ENCODE measurements at places on chromosomes 4 and X. TPM values are rescaled to one million over a fixed set of nuclear protein-coding genes. Genes with fewer than 3 reads are reported as not detected.

DNA sequence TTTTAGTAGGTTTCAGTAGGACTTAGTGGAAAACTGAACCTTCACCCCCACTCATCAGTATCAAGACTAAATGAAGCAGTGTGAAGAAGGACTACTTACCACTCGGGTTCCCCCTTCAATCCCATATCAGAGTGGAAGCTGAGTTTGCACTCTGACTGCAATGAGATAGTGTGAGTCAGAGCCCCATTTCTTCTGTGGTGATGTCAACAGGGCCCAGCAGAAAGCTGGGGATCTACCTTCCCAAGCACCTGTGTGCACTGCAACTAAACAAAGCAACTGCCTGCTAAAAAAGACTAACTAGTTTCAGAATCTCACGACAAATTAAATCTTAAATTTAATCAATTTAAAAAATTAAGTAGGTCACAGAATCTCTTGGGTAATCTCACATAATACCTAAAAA, 1837.0 kb upstream of the PCDH7 start:
- no peak for DNase-seq

GRCh38 chr4:152304220-152304619, 231.7 kb downstream of the FBXW7 start:
- no peak for DNase-seq

DNA sequence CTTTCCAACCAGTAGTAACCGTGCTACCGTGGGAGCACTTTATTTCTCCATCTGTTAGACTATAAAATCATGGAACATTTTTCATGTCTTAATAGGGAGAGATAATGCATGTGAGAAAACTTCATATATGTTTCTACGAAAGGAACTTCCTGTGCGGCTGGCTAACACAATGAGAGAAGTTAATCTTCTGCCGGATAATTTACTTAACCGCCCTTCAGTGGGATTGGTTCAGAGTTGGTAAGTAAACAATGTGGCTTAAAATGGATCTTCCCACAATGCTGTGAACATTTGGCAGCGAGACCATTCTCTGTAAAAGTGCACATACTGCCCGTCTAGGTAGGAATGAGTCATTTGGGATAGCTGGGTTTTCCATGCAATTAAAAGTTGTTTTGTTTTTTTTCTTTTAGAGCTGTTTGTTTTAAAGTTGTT, 29.6 kb downstream of the PDK3 start:
- peak; percentile 24 for DNase-seq

- no peak for DNase-seq
Observed at GRCh38 chr4:120839974-120840751, 82.4 kb downstream of the PRDM5 start.

DNA sequence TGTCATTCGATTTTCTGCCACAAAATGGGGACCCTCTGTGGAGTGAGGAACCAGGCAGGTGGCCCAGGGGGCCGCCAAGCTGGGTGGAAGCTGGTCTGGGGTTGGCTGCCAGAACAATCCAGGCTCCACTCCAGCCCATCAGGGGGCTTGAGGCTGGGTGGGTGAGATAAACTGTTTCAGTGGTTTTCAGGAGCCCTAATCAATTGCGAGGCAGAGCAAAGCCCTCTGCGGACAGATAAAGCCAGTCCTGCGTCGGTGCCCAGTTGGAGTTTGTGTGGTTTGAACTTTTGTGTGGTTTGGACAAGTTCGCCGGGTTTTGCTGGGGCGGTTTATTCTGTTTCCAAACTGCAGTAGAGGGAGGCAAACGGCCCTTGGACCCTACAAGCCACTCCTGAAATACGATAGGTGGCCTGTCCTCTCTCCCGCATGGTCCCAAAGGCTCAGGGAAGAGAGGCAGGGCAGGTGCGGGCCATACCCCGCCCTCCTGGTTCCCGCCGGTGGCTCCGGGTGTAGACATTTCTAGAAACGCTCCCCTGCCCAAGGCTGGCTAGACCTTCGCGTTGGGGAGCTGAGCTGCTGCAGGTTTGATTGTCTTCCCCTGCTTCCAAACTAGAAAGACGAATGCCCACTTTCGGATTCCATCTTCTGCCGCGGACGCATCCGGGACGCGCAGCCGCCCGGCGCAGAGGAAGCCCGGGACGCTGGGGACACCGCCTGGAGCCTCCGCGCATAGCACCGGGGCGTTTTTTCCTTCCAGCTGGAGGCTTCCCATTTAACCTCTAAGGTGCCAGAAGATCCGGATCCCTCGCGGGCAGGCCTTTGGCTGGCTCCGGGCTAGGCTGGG, 169.0 kb upstream of the BCOR start:
- DNase-seq = peak; percentile 70

DNA sequence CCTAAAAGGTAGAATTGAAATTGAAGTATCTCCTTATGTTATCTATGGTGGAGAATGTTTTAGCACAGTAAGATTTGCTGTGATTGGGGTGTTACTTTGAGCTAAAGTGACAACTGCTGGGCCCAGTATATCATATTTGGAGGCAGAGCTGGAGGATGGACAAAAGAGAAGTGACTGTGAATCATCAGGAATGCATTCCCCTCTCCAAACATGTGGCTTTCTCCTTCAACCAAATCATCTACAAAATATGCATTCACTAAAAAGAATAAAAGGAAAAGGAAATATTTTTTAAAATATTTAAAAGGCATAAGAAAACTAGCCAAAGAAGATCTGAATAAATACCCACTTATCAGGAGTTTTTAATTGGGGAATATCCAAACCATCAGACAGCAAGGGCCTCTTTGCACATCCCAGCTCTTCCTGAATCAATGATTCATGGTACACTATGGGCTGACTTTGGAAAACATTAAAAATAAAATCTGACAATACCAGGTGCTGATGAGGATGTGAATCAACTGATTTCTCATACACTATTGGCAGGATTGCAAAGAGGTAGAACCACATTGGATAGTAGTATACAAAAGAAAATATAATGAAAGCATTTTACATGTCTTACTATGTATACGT, 671.7 kb upstream of the NR3C2 start:
- no peak for DNase-seq

DNA sequence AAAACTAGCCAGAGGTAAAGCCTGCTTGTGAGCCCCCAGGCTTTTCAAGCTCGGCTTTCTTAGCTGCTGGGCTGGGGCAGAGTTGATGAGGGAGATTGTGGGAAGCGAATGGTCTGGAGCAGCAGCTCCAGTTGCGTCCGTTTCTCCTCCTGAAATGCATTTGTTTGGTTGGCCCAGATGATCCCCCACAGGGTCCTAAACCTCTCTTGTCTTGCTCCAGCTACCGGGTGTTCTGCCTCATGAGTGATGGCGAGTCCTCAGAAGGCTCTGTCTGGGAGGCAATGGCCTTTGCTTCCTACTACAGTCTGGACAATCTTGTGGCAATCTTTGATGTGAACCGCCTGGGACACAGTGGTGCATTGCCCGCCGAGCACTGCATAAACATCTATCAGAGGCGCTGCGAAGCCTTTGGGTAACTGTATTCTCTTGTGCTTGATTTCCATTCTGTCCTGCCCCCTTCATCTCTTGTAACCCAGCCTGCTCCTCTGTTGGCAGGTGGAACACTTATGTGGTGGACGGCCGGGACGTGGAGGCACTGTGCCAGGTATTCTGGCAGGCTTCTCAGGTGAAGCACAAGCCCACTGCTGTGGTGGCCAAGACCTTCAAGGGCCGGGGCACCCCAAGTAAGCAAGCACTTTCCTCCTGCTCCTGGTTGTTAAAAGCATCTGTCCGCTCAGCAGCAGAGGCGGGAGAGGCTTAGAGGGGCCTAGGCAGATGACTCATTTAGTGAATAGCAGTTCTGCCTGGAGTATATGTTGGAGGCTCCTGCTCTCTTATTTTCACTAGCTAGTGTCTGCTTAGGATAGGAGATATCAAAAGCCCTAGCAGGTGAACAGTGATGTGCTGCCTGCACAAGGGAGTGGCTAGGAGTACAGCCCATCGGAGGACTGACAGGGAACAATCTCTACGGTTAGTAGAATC, 15.3 kb downstream of the TKTL1 start:
- no peak for DNase-seq

DNA sequence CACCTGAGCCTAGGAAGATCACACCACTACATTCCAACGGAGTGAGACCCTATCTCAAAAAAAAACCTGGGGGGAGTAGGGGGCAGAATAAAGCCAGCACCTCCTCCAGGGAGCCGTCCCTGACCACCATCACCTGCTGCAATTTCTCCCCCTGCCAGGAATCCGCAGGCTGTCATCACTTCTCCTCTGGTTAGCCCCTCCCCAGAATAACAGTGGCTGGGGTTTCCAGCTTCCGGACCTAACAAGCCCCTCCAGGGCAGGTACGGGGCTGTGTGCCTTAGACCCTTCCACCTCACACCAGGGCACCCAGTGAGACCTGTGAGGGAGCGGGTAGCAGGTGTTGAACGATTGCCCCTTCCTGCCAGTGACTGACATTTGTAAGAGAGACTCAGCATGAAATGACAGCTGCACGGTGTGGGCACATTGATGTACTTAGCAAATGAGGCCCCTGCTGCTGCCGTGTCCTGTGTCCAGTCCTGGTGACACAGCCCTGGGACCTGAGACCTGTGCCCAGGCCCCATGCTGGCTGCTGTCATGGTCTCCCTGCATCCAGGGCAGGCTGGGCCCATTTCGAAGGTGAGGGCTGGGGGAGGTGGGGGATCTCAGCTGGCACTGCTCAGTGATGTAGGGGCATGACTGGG, 6.7 kb upstream of the WFS1 start:
- no peak for DNase-seq

DNA sequence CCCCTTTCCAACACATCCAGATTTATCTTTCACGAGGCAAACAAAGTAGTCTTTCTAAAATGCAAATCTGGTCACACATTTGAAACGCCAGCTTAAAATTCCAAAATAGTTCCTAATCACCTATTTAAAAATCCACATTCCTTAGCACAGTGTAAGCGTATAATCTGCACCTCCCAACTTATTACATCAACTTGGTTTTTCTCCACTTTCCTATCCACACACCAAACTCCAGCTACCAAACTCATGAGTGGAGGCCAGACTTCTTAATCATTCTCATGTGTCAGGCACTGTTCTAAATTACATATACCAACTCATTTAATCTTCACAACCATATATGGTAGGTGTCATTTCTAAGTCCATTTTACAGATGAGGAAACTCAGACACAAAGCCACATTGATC, 33.8 kb downstream of the ENOX2 start:
- no peak for DNase-seq

DNA sequence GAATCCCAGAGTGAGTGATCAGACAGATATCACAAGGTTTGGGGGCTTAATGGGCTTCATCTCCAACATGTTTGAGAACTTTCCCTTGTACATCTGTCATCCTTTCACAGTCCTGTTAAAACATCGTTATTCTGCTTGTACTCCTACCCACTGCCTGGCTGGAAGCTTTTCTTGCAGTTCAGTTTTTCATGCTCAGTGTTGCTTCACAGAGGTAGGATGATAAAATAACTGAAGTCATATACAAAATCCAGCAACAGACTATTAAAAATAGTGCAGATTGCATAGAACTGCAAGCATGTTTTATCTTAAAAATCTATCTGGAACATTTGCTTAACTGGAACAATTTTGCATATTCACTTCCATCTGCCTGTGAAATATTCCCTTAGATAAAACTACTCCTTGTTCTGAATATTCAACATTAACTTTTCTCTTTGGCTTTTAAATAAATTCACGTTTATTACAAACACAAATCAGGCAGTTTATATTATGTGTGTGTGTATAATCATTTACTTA, 579.6 kb upstream of the IGFBP7 start:
- DNase-seq = no peak

DNA sequence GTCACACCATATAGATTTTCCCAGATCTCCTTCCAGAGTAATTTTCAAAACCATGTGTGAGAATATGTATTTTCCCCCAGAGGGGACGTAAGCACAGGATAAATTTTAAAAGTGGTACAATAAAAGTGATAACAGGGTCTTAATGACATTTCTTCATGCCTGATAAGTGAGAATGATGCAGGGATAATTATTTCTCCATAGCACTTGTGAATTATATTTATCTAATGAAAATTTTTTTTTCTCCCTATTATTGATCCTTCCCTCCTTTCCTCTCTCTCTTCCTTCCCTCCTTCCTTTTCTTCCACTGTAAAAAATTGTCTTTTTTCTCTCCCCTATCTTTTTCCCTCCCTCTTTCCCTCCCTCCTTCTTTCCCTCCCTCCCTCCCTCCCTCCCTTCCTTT, 17.0 kb upstream of the TRPC3 start:
- DNase-seq = no peak

DNA sequence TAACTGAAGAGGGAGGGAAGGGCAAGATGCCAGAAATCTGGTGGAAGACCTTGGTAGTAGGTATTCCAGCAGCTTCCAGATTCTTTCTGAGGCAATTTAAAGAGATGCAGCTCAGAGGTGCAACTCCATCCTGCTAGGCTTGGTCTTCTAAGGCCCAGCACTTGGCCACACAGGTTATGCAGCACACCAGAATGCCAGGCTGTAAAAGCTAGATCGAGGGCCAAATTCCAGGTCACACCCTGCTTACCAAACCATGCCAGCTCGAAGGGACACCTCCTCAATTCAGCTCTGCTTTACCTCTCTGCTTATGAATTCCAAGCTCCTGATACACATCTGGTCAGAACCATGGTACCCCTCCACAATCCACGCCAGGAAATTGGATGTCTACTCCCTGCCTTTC, 19.8 kb upstream of the ATXN3L start:
- no peak for DNase-seq

- no peak for DNase-seq
Observed at GRCh38 chr4:139700568-139700967, 34.9 kb downstream of the MGST2 start.

GRCh38 chr4:23828020-23828715, 61.7 kb downstream of the PPARGC1A start:
- peak; percentile 27 for DNase-seq

DNA sequence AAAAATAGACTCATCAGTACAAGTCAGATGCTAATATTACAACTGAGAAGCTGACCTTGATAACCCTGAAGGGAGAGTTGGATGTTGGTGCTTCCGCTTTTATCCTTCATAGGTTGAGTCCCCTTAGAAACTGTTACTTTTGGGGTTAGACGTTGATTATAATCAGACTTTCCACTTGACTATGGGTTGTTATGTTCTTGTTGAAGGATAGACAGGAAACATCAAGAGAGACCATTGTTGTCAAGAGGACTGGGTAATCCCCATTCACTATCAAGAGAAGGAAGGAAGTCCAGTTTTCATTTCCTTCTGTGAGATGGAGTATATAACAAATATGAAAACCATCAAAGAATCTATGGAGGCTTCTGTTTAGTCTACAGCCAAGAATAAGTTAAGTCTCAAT, 229.9 kb upstream of the AFF2 start:
- no peak for DNase-seq

- DNase-seq = no peak
Observed at GRCh38 chr4:39030725-39031124, 1.5 kb downstream of the TMEM156 start.

The CD38 gene
- 1.2 TPM for polyA plus RNA-seq

The HDAC8 gene
- polyA plus RNA-seq = 48.3 TPM

Measured in right lung (tissue), 10 donors.